ENCODE measurements at places on chromosomes 1 and 21.

- no peak for DNase-seq
Measured at GRCh38 chr1:172414331-172414730, 6.2 kb upstream of the C1orf105 start.

DNA sequence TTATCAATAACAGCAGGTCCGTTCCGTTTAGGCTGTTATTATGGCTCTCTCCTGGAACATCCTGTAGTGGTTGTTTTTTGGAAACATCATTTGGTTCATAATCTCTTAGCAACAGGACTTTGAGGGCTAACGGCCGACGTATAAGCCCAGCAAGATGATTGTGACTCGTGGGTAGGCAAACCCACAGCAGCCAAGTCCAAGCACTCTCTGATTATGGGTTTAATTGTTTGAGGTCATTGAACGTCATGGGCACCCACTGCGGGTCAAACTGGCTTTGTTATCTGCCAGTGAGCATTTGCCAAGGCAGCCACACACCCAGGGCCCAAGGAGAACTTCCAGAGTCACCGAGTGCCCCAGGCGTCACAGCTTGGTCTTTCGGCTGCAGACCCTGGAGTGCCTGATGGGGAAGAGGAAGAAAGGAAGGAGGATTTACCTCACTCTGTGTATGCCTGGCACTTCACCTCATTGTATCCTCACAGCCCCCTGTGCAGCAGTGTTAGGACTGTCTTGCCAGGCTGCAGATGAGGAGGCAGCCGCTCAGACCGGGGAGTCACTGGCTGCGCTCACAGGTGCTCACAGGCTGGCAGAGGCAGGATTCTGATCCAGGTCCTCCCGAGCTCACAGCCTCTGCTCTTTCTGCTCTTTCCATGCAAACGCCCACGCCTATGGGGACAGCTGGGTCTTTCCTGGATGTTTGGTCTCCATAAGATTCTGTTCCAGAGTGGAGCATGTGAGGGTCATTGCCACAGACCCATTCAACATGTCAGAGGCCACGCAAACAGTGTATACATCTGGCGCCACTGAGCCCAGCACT lies 30.8 kb upstream of the EPS8L3 start:
- no peak for DNase-seq

DNA sequence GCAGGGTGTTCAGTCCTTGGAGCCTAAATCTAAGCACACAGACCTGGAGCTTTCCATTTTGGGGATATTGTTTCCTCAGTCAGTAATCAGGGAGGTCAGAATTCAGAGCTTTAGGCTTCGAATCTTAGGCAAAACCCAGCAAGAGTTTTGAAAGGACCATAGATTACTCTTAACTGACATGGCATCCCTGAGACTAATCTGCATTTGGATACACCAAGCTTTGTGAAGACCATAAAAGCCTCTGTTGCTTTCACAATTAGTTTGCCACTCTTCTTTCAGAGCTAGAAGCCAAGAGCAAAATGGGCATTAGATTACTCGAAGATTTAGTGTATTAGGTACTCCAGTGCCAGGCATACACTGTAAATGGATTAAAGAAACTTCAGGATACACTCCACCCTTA lies 131.8 kb upstream of the GREM2 start:
- DNase-seq = no peak

DNA sequence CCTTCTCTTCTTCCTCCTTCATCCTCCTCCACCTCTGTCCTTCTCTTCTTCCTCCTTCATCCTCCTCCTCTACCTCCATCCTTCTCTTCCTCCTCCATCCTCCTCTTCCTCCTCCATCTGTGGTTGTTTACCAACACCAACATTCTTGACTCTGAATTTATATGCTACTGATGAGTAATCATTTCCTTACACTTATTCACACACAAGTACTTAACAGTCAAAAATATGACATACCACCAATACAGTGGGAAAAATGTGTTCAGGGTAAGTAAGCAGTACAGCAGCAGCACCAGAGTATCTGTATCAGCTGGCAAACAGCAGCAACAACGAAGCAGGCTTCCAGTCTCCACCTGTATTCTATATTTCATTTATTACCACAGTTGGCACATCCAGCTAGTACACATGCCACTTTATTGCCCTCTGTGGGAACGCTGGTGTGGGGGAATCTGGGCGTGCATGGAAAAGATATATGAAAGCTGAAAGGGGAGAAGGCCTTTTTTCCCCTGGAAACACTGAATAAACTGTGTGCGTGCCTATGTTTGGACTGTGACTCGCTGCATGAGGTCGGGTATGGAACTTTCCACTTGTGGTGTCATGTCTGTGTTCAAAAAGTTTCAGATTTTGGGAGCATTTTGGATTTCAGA lies 16.0 kb downstream of the ADSS2 start:
- no peak for DNase-seq

- no peak for DNase-seq
Measured at GRCh38 chr1:56297904-56298303, 281.5 kb downstream of the PLPP3 start.

- DNase-seq = no peak
Measured at GRCh38 chr1:54413295-54413694, 7.1 kb upstream of the SSBP3 start.

- DNase-seq = no peak
Measured at GRCh38 chr1:92943502-92943847, 17.8 kb downstream of the DIPK1A start.

GRCh38 chr1:152347116-152347728 lies 12.6 kb downstream of the FLG2 start:
- no peak for DNase-seq

GRCh38 chr1:168373869-168374268 lies 93.2 kb downstream of the TBX19 start:
- no peak for DNase-seq

DNA sequence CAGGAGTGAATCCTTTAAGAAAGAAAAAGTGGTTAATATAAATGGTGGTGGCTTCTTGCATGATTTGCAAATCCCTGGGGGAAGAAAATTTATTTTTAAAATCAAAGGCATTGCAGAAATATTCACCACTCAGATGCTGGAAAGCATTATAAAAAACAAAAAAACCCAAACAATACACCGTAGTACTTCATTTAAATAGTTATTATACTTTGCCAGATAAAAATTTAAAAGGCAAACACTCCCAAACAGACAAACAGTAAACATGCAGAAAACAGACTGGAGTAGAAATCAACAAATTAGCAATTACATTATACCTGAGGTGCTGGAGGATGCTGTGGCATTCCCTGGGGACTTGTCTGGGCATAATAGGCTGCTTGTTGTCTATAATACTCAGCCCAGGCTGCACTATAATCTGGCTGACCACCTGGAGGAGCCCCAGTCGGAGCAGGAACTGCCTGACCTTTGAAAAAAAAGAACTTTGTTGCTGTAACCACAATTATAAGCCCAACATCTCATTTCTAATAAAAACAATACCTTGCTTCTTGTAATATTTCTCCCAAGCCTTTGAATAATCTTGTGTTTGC lies 29.9 kb downstream of the FUBP1 start:
- no peak for DNase-seq

- DNase-seq = no peak
Measured at GRCh38 chr1:21956720-21957552, 19.8 kb upstream of the HSPG2 start.

GRCh38 chr1:31548907-31549808 lies 27.2 kb upstream of the TINAGL1 start:
- DNase-seq = peak; percentile 49

- DNase-seq = no peak
Measured at GRCh38 chr1:2980073-2980791, 41.0 kb upstream of the ACTRT2 start.

DNA sequence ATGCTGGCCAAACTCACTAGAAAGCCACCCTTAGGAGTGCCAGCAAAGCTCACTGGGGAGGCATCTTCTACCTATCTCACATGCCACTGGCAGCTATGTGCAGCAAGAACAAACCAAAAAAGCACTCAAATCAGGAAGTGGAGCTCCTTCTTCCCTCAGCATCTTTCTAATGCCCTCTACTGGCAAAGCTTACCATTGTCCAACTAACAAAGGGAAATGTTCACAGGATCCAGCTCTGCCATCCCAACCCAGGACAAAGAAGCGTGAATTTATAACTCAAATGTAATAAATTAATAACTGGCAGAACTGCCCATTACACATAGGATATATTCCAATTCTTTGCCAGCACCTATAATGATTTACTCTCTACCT lies 38.9 kb downstream of the LEPR start:
- no peak for DNase-seq

GRCh38 chr1:4637616-4638344 lies 16.6 kb upstream of the AJAP1 start:
- no peak for DNase-seq

- DNase-seq = no peak
Measured at GRCh38 chr21:29958551-29958950, 18.8 kb upstream of the GRIK1 start.

GRCh38 chr21:34894401-34894800 lies 154.7 kb downstream of the RUNX1 start:
- DNase-seq = no peak

- DNase-seq = no peak
Measured at GRCh38 chr1:51019811-51020210, 49.8 kb downstream of the CDKN2C start.

GRCh38 chr1:71738256-71738655 lies 544.1 kb downstream of the NEGR1 start:
- DNase-seq = no peak

Measured in NCI-H1436 treated with DMSO at 0.1 percent for 48 hours (cell line).